ENCODE measurements at places on chromosomes 13 and 19.
A peak's percentile ranks its signal among the peaks of the same experiment; 100 is the strongest.

- no peak for DNase-seq
These were observed 23.5 kb upstream of the MIER2 start for GRCh38 chr19:367963-368629.

GRCh38 chr13:44401577-44401976 lies 28.0 kb downstream of the SERP2 start:
- no peak for DNase-seq

DNA sequence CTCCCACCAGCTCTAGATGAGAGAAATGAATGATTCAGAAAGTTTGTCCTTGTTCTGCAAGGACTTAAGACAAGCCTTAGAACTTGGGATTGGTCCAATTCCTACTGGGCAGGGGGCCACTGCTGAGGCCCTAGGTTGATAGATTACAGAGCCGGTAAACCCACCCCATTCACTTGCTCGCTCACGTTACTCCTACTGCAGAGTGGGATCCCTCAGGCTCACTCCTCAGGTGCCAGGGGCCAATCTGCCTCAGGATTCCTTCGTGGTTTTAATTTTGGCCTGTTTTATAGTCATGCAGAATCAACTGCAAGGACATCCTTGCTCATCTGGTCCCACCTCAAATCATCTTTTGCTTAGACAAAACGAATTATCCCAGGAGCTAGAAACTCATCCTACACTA lies 59.0 kb downstream of the SERP2 start:
- no peak for DNase-seq

DNA sequence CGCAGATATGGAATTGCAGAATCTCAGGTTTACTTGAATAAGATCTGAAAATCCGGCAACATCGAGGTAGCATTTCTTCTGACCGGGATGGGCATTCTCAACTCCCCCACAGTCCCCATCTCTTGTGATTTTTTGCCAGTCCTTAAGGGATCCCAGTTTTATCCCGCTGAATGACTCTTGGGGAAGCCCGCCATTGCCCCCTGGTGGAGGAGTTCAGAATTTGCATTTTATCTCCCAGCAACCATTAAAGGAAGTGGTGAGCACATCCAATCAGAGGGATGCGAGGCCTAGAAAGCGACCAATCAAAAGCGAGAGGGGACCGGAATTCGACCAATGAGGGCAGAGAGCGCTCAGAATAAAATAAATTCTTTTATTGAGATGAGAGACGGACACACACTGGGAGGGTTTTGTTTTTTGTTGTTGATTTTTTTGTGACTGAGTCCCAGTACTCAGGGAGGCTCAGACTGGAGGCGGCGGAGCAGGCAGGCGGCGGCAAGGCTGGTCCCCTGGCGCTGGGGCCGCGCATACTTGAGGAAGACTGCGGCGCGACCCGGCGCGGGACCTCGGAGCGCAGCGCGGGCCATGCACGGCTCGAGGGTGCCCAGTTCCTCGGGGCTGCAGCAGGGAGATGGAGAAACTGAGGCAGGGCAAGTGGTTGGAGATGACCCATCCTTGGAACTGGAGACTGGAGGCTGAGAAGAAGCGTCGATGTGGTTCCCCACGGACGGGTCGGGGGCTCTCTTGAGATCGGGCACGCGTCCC lies 3.9 kb upstream of the TTC9B start:
- peak; percentile 85 for DNase-seq

DNA sequence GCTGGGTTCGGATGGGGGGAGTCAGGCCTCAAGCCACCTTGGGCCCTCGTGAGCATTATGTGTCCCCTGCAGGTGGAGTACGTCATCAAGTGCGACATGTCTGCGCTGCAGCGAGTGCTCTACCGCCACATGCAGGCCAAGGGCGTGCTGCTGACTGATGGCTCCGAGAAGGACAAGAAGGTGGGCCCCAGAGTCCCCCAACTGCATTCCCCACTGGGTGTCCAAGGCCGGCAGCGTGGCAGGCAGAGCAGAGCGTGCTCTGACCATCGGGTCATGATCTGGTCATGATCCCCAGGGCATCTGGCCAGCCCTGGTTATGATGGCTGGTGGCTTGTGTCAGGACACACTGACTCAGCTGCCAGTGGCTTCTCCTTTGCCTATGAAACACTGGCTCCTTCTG lies 63.4 kb downstream of the SMARCA4 start:
- DNase-seq, result no peak

GRCh38 chr13:46618694-46619254 lies 65.8 kb downstream of the LRCH1 start:
- no peak for DNase-seq

GRCh38 chr19:53872762-53873161 lies 5.1 kb downstream of the MYADM start:
- DNase-seq, result no peak
